ENCODE measurements at places on chromosomes 5 and 9.

GRCh38 chr9:131731644-131732043, 8.2 kb downstream of the RAPGEF1 start:
- DNase-seq = no peak

GRCh38 chr5:119187776-119188529, 117.1 kb downstream of the DMXL1 start:
- no peak for DNase-seq

DNA sequence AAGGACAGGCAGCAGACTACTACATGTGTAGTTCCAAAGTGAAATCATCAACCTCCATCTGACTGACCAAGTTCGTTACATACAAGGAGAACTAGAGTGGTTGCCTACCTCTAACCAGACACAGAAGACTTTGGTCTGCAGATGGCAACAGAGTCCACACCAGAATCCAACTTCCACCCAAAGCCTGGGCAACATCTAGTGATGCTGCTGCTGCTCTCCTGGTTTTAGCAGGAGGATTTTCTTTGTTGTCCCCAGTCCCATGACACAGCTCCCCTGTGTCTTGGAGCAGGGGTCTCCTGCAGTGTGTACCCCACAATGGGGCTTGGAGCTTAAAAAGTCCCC, 46.4 kb upstream of the APC start:
- DNase-seq = no peak

GRCh38 chr9:33025572-33026342, 684 bp downstream of the DNAJA1 start:
- peak; percentile 31 for DNase-seq

DNA sequence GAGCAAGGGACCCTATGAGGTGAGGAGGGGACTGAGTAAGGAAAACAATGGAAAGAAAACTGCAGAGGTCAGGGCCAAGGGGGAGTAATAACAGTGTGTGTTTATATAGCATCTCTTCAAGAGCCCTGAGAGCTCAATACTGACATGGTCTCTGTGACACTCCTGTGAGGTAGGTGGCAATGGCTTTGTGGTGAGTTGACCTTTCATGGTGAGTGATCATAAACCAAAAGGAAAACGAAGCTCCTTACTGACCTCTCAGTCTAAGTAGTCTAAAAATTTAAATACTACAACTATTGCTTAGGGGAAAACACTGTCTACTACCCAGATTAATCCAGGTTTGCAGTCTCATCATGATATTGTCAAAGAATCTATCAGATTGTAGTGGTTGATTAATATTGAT, 130.9 kb downstream of the SNCAIP start:
- no peak for DNase-seq

DNA sequence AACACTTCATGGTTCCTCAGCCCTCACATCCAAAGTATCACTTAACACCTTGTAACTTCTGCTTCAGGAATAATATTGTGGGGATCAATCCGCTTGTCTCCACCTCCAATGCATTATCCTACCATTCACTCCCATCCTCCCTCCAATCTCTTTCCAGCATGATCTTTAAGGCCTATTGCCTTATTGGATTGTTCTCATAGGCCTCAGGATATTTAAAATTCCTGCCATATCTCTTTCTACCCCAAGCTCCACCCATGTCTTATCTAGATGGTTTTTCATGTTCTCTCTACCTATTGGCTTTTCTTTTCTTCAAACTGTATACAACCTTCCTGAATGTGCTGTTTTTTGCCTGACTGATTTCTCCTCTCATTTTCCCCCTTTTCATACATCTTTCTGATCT, 7.2 kb downstream of the KDM4C start:
- DNase-seq = no peak

DNA sequence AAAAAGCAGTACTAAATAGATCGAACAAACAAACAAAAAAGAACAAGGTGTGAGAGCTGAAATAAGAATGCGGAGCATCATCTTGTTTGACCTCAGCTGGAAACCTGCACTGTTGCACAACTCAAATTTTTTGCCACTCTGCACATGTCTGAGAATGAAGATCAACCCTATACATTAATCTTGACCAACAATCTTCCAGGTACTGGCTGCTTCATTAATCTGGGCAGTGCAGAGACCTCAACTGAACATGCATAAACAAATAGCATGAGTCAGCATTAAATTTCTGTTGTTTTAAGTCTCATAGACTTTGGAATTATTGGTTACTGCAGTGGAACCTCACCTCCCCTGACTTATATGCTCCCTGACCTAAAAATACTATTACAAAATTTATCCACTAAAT, 114.6 kb upstream of the FTMT start:
- no peak for DNase-seq

DNA sequence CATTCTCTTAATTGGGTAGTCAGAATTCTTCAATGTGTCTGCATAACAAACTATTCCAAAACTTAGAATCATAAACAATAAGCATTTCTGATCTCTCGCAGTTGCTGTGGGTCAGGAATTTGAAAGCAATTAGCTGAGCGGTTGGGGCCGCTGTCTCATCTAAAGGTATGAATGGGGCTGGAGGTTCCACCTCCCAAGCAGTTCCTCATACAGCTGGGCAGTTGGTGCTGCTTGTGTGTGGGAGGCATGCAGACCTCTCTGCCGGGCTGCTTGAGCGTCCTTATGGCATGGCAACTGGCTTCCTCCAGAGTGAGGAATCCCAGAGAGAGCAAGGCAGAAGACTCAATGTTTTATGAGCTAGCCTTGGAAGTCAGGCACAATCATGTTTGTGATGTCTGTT, 30.2 kb upstream of the SEMA4D start:
- no peak for DNase-seq

DNA sequence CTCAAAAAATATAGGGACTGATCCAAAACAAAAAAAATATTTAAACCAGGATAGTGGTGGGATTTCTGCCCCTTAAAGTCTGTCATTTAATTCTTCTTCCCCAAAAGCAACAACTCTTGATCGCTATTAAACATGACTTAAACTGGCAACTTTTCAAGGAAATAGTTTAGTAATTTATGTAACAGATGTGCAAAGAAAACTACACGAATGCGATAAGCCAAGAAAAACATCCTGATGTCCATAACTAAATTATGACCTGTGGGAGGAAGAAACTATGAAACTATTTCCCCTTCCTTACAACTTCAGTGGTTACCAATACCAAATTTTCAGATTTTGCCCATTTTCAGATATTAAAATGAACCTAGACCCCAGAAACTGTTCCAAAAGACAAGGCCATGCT, 31.5 kb downstream of the CLINT1 start:
- no peak for DNase-seq

DNA sequence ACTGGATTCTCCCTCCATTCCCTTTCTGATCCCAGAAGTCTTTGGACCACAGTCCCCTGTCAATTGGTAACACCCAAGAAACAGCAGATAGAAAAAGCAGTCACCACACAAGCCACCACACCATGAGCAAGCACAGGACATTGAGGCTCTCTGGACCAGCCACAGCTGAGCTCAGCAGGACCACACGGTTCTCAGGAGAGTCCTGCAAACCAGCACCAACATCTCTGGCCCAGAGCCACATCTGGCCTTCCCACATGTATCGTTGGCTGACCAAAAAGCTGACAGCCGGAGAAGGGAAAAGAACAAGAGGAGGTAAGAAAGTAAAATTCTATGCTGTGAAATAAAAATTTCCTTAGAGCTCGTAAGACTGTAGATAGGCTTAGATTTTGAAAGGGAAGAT, 56.7 kb downstream of the KLHL3 start:
- DNase-seq = no peak

GRCh38 chr9:130893341-130894101, 3.1 kb downstream of the QRFP start:
- DNase-seq = no peak

DNA sequence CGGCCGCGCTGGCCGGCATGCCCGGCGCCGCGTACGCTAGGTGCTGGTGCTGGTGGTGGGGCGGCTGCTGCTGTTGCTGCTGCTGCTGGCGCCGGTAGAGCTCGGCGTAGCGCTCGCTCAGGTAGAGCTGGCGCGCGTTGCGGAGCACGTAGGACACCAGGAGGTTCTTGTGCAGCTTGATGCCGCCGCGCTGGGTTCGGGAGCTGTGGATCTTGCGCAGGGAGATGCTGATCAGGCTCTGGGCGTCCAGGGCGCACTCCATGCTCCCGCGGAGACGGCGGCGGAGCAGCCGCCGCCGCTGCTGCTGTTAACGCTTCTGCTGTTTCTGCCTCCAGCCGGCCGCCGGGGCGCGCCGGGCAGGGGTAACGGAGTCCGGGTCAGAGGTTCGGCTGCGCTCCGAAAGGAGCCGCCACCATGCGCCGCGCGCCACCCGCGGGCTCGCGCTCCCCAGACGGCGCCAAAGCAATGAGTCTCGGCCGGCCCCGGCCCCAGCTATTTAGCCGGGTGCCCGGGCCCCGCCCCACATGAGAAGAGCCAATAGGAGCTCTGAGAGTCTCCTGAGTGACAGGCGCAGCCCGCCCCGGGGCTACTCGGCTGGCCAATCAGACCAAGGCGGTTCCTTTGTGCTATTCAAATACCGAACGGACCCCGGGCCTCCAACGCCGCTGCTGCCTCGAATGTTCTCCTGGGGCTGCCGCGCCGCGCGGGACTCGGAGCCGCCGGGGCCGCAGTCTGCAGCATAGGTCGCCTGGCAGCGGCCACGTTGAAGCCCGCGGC, at the start of gene IER5L:
IER5L (minus strand) TSS at position 471 of the 777 bp plus-strand sequence; CDS start at position 262, 209 bp downstream.
- peak; percentile 95 for DNase-seq

DNA sequence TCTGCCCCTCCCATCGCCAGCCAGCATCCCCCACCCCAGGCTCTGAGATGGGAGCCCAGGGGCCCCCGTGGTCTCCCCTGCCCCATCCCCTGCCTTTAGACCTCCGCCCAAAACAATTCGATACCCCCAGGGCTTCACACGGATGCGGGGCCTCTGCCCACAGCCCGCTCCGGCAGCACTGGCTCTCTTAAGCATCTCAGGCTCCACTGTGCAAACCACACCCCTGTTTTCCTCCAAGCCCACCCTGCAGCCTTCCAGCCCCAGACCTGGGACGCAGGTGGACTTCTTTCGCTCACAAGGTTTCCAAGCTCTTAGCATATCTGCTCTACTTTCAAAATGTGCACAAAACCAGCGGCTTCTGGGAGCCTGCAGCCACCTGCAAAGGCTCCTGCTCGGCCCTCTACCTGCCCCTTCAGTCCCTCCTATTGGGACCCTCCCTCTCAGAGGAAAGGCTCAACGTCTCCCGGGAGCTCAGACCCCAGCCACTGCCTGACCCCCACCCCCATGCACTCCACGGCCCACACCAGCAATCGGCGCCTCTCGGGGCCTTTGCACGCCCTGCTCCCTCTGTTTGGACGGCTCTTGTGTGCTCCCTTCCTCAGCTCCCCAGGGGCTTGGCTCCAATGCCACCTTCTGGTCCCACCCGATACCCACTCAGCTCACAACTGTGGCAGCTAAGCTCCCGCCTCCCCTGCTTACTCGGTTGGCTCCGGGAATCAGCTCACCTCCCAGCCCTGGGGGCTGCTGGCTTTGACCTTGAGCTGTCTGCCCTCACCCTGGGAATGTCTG, 918 bp upstream of the SLC9A3 start:
- DNase-seq = no peak

DNA sequence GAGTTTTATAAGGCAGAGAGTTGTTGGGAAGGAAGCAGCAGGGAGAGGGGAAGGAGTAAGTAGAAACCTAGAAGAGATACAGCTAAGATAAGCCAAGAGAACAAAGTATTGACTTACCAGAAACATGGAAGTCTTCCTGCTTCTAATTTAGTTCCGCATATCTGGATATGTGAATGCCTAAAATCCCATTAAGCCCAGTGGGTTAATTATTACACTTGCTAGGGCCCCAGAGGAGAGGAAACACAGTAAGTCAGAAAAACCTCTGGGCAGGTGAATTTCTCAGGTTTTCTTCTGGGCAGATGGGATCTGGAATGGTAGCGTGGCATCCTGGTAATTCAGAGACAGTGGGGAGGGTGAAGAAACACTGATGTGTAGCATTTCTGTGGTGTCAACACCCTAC, 104.7 kb upstream of the GABRP start:
- no peak for DNase-seq

- no peak for DNase-seq
Measured at GRCh38 chr5:177459357-177459756, 12.7 kb downstream of the PRR7 start.

All from cerebellar cortex (tissue), 1 donor.